ENCODE measurements at places on chromosomes 11 and 22.

GRCh38 chr11:91219535-91219934 is 996.7 kb upstream of the CHORDC1 start:
- no peak for DNase-seq

- DNase-seq = no peak
Observed at GRCh38 chr11:12120031-12121008, 9.9 kb downstream of the MICAL2 start.

- no peak for DNase-seq
Observed at GRCh38 chr11:92357841-92358240, 133.2 kb downstream of the FAT3 start.

DNA sequence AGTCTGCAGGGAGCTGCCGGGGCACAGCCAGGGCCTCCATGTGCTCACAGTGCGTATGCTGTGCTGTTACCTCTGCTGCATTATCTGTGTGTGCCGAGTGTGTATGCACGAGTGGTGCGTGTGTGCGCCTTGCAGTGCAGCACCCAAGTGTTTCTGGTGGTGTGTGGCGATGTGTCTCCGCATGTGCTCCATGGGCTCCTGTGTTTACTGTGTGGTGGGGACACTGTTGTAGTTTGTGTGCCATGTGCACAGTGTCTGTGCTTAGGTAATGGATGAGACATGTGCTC is 31.4 kb downstream of the KCNC1 start:
- no peak for DNase-seq

GRCh38 chr22:30233582-30233981 is 13.0 kb downstream of the LIF start:
- no peak for DNase-seq

DNA sequence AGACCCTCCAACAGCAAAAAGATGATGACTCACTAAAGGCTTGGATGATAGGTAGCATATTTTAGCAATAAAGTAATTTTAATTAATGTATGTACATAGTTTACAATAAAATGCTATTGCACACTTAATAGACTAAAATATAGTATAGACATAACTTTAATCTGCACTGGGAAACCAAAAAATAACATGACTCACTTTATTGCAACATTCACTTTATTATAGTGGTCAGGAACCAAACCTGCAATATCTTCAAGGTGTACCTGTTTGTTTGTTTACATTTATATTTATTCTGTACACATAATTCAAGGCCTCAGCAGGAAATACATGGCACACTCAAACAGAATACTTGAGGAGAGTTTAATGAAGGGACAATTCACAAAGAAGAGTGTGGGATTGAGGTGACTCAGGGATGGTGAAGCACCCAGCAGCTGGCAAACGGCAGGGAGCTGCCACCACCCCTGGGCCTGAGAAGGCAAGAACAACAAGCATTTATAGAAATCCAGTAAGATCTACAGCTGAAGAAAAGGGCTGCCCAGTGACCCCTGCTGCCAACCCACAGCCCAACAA is 51.5 kb upstream of the POU2AF2 start:
- no peak for DNase-seq

DNA sequence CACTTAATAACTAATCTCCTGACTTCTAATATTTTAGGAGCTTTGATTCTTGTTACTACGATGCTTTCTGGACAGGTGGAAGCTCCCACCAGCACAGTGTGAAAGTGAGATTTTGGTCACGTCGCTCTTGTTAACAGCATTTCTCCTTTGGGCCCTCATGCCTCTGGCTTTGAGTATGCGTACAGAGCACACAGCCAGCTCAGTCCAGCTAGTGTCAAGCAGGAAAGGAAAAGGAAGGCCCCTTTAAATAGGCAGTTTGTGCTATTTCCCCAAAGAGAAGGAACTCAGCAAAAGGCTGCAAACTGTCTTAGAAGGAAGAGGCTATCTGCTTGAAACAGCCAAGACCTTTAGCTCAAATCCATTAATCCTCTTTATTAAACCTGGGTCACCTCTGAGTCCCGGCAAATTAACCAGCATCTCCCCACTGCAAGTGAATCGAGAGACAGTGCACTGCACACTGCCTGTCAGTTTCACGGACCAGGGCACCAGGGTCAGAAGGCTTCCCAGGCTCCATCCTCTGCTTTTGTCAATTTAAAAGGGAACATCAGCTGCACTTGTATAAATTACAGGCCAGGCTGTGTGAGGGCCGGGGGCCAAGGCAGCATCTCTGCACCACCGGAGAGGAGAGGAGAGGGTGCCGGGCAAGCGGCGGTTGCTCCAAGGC is 34.7 kb downstream of the OPCML start:
- DNase-seq = no peak

DNA sequence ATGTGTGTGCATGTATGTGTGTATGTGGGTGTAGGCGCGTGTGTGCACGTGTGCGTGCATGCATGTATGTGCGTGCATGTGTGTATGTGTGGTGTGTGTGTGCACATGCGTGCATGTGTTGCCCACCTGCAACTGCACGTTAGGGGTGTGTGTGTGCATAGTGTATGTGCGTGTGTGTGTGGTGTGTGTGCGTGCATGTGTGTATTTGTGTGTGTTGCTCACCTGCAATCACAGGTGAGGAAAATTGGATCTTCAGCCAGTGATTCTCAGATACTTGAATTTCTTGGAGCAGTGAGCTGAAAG is 54.3 kb downstream of the ST14 start:
- no peak for DNase-seq

DNA sequence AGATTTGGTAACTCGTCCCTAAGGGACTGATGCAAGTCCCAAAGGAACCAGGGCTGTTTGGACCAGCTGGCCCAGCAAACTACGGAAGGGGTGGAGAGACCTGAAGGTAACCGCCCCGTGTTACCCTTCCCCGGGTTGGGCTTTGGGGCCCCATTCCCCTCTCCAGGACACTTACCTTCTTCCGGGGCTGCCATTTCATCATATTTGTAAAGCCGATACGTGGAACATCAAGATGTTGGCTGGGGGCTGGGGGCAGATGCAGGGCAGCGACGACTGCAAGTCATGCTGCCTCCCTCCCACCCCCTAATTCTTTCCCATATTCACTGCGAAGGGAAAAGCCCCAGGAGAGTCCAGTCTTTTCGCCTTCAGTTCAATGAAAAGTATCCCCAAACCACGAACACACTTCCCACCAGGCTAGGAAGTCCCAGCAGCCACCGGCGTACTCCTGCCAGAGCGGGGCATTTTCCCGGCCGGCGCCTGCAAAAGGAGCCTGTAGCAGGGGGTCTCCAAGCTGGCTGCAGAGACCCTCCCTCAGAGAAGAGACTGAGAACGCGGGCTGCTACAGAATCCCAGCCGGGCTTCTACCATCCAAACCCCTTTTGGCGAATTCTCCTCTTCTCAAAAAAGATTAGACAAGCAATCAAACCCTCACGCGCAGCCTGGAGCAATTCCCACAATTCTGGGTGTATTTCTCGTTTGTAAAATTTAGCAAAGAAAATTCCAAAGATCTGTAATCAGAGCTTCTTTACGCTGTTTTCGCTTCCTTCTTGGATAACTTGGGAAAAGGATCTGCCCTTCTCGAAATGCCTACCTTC is 236.7 kb downstream of the TTC28 start:
- DNase-seq = no peak

DNA sequence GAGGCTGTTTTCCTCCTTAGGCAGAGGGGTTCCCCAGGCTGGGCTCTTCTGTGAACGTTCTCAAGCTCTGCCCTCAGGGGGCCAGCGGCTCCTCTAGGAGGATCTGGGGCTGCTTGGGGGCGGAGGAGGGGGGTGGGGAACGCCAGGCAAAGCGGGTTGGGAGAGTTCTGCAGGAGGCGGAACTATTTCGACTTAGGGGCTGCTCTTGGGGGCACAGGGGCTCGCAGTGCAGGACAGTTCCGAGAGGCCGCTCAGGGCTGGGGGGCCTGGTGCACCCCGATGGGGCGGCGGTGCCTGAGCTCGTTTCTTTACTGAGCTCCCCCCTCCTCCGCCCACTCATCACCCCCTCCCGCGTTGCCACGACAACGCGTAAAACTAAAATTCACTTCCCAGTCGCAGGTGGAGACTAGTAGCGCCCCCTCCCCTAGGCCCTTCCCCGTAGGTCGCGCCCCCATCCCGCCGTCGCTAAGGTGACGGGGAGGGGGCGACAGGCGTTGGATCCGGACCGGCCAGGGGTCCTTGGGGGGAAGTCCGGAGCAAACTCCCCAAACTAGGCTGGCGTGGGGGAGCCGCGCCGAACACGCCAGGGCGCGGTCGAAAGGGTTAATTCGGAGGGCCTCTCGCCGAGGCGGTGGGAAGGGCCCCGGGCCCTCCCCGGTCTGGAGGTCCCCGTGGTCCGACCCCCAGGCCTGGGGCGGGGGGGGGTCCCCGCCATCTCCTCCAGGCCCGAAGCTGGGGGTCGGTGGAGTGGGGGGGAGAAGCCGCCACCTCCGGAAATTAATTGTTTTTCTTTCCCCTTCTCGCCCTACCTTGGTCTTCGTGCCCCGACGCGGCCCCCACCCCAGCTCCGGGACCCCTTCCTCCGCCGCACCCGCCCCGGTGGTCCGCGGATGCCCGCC is 857 bp downstream of the SHANK3 start:
- DNase-seq = no peak

DNA sequence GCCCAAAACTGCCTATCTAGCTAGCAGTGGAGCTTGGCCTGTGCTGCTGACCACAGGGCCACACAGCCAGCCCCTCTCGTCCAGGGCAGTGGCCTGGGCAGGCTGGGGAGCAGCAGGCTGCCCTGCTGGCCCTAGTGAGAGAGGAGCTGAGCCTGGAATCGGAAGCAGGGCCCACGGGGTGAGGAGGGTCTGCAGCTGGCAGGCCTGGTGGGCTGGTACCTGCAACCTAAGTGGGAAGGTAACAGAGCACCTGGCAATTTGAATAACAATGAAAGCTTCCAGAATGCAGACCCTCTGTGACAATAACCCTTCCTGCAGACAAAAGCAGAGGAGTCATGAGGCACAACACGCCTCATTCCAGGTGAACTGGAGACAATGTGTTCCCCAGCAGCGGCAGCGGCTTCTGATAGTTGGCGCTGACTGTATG is 31.8 kb upstream of the RFPL3 start:
- no peak for DNase-seq

DNA sequence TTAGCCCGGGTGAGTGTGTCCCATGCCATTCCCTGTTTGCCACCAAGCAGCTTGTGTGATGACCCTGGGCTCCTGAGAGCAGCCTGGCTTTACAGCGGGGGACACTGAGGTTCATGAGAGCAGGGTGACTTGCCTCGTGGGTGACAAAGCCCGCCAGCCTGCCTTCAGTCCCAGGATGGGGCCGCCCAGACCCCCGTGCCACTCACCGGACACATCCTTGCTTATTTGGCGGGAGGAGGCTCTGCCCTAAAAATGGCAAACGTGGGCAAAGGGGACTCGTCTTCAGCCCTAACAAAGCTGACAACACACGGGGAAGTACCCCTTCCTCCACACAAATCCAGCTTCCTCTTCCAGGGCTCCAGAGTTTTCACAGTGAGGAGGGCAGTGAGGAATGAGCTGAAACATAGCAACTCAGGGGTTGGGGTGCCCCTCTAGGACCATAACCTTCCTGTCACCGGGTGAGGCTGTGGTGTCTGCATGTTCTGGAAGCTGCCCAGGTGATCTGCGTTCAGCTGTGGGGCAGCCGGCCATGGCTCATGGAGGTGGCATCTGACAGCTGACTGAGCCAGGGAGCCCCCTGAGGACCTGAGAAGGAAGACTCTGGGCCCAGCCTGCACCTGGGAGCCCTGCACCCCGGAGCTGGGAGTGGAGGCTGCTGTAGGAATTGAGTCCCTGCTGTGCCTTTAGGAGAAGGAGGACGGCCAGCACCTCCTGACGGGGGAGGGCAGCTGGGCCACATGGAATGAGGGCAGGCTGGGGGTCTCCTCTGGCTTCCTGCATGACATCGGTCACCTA is 16.7 kb downstream of the RIBC2 start:
- no peak for DNase-seq

- no peak for DNase-seq
Observed at GRCh38 chr11:75813622-75814039, 1.4 kb upstream of the UVRAG start.

- DNase-seq = no peak
Observed at GRCh38 chr11:125593114-125593820, 615 bp downstream of the STT3A start.

DNA sequence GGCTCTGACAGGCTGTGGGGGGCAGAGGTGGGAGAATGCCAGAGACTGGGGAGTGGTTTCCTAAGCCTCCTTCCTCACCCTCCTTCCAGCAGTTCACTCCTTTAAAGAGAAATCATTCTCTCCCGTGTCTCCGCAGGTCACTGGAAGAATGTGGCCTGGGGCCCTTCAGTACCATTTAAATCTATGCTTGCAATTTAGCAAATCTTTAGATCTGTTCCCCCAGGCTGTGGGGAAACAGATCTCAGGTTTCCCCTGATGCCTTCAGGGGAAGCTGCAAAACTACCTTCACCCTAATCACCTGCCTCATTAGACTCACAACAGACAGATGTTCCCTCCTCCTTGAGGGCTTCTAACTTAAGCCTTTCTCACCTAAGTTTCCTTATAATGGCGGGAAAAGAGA is 55.3 kb downstream of the KIRREL3 start:
- DNase-seq = no peak

Measured in stimulated activated CD8-positive, alpha-beta memory T cell treated with anti-CD3 and anti-CD28 coated beads, Interleukin-15, amount 100 ng/mL, for 48 hours (primary cell).